ENCODE measurements at places on chromosomes 7 and 10.

GRCh38 chr10:113226831-113227445, 276.9 kb downstream of the TCF7L2 start:
- DNase-seq, result no peak

- DNase-seq, result no peak
Observed at GRCh38 chr7:22718911-22719420, 8.0 kb upstream of the IL6 start.

- DNase-seq, result no peak
Observed at GRCh38 chr7:6022707-6023106, 8.5 kb upstream of the ANKRD61 start.

DNA sequence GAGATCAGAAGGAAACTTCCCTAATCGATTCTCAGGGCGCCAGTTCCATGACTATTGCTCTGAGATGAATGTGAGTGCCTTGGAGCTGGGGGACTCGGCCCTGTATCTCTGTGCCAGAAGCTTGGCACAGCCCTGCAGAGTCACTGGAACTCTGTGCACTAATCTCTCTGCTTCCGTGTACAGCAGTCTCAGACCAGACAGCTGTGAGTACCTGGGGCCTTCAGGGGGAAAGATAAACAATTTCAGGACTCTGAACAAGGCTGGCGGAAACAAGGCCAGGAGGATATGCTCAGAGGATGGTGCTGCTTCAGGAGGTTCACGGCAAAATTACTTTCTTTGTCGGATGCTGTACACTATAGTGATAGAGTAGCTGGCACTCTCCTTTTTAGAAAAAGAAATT, 131.7 kb upstream of the PRSS58 start:
- no peak for DNase-seq

DNA sequence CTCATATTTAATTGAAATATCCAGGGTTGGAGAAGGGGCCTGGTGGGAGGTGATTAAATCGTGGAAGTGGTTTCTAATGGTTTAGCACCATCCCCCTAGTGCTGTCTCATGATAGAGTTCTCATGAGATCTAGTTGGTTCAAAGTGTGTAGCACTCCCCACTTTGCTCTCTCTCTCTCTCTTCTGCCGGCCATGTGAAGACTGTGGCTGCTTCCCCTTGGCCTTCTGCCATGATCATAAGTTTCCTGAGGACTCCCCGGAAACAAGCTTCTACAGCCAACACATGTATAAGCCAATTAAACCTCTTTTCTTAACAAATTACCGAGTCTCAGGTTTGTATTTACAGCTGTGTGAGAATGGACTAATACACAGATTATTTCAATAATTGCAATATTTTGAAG, 305.8 kb upstream of the KCND2 start:
- no peak for DNase-seq

DNA sequence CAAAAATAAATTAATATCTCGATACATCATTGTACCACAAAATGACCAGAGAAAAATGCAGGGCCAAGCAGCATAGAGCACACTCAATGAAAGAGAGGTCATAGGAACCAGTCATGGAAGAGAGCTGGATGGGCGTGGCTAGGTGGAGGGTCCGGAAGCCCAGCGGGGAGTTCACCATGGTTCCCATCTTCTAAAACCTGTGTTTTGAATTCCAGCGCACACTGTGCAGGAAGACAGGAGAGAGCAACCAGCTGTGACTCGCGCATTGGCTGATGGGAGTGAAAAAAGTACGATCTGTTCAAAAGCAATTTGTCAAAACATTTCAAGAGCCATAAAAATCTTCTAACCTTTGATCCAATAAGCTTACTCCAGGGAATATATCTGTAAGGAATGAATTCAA, 125.2 kb upstream of the NANOS1 start:
- no peak for DNase-seq

- DNase-seq, result no peak
Observed at GRCh38 chr7:44536090-44536489, 5.0 kb downstream of the NPC1L1 start.

DNA sequence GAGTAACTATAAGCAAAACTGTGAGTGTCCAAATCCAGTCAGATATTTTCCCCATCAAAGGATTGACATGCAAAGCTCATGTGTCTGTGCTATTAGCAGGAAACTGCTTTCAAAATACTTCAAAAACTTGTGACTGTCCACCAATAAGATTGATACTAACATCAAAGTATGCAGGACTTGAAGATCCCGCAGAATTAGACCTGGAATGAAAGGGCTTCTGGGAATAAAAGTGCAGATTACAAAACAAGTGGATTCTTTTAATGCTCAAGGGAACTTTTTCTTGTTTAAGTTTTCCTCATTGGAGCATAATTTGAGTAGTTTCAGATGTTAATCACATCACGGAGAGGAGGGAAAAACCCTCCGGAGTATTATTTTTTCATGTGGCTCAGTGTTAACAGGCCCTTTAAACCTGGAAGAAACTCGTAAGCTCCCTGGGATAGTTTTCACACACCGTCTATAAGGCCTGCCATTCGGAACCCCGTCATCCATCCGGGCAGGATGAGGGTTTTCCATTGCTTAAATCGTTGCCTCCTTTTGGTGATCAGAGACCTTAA, 33.9 kb upstream of the MKX start:
- no peak for DNase-seq

DNA sequence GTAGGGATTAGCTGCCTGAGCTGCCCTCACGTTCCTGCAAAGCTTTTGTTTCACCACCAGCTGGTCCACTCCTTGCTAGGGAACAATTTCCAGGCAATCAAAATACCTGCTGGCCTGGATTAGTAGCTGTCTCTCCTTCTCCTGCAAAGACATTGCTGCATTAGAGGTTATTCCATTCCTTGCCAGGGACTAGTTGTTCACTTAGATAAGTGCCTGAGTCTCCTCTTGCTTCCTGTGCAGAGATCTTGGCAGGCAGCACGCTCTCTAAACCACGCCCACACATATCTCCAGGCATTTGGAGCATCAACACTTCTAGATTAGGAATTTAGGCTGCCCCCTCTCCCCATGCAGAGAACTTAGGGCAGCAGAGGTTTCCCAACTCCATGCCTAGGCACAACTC, 150.4 kb upstream of the SMIM30 start:
- DNase-seq, result no peak

- DNase-seq, result no peak
Observed at GRCh38 chr7:28315565-28316410, 96.5 kb upstream of the CREB5 start.
